ENCODE measurements at places on chromosomes 3 and 15. TPM values are rescaled to one million over a fixed set of nuclear protein-coding genes. Genes with fewer than 3 reads are reported as not detected.

CYP19A1 gene
- 1.1 TPM for total RNA-seq

PTH1R gene
- 12.4 TPM for total RNA-seq

FAM240A gene
- not detected for total RNA-seq

GPR87 gene
- total RNA-seq, result not detected

BCL2A1 gene
- not detected for total RNA-seq

All from cardiac ventricle fibroblast (primary cell).